ENCODE measurements at places on chromosomes 5 and 9. TPM values are rescaled to one million over a fixed set of nuclear protein-coding genes. Genes with fewer than 3 reads are reported as not detected.

Gene LCN1
- polyA plus RNA-seq = not detected

Gene IGFBPL1
- polyA plus RNA-seq = 2.0 TPM

GRCh38 chr5:59178482-59178881 lies 595.6 kb downstream of the RAB3C start:
- DNase-seq = no peak

GRCh38 chr5:176700239-176700847 lies 53.1 kb downstream of the TSPAN17 start:
- no peak for DNase-seq

- no peak for DNase-seq
These were observed 1.1 kb downstream of the POU4F3 start for GRCh38 chr5:146339715-146340259.

DNA sequence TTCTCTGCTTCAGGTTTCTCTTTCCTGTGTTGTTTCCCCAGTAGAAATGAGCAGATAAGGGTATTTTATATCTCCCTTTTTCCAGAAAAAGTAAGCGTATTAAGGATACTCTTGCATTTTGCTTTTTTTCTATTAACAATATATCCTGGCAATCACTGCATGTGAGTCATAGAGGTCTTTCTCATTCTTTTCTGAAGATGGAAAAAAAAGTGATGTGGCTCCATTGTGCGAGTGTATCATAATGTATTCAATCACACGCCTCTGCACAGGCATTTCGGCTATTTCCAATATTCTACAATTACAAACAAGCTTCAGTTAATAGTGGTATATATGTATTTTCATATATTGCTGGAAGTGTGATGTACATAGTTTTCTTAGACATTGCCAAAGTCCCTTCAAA lies 155.9 kb downstream of the MED27 start:
- DNase-seq = no peak

Gene PPIC
- polyA plus RNA-seq = 35.3 TPM

Gene OTP
- not detected for polyA plus RNA-seq

- no peak for DNase-seq
These were observed 61.4 kb upstream of the ADRA1B start for GRCh38 chr5:159854916-159855315.

DNA sequence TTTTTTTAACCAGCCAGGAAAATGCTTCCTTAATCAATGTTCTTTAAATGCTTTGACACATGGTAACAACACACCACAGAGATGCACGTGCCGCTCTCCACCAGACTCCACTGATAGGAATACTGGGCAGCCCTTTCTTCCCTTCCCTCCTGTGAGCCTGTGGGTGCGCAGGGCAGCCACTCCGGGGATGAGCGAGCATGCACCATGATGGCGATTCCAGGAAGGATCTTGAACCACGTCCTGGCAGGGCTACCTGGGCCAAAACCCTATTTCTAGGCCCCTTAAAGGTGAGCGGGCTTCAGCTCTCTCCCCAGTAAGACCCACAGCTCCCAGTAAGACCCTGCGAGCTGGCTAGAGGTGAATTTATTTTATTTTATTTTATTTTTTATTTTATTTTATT lies 128.2 kb downstream of the MVB12B start:
- no peak for DNase-seq
